MM.1S (cell line): ENCODE measurements at places on chromosomes 7 and 10.

- no peak for DNase-seq
Measured at GRCh38 chr10:121838931-121839330, 88.9 kb downstream of the ATE1 start.

GRCh38 chr10:31129271-31129670 is 97.6 kb upstream of the ZNF438 start:
- no peak for DNase-seq

DNA sequence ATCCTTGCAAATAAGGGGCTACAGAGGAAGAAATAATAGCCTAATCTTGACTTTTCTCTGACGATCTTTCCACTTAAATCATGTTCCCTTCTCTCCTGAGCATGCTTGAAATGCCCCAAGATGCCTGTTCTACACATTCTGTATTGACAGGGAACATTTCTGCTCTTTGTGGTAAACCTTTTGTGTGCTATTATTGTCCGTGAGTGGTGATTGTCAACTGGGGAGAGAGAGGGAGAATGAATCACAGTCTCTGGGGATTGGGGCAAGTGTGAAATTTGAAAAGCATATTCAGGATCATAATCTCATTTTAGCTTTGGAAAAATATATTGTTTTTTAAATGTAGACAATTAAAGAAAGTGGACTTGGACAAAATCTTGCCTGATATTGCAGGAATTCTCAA is 20.6 kb downstream of the UBTD1 start:
- DNase-seq, result no peak

GRCh38 chr7:118657391-118658005 is 433.0 kb downstream of the ANKRD7 start:
- DNase-seq, result peak; percentile 79

DNA sequence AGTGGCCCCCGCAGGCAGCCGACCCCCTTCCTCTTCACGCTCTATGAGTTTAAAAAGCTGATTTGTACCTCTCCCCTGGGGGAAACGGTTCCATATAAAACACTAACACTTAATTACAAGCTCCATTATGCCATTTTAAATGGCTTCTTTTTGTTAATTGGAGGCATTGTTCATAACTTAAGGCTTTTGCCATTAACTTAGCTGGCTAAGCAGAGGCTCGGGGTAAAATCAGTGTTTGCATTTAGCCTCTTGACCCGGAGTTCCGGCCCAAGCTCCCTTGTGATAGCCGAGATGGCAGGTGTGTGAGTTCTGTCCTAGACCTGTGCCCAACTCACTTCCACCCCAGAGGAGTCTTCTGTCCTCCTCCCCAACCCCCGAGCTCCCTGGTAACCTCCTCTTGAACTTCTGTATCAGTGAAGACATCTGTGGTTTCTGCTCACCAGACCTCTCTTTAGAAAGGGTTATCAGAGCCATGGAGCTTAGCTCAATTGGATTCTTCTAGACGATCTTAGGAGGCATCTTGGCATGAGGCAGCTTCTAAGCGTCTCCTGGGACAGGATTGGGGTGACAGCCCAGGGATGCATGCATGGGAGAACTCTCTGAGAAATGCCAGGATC is 34.2 kb upstream of the SH2B2 start:
- no peak for DNase-seq

- no peak for DNase-seq
Measured at GRCh38 chr7:83749495-83749894, 100.6 kb upstream of the SEMA3E start.

DNA sequence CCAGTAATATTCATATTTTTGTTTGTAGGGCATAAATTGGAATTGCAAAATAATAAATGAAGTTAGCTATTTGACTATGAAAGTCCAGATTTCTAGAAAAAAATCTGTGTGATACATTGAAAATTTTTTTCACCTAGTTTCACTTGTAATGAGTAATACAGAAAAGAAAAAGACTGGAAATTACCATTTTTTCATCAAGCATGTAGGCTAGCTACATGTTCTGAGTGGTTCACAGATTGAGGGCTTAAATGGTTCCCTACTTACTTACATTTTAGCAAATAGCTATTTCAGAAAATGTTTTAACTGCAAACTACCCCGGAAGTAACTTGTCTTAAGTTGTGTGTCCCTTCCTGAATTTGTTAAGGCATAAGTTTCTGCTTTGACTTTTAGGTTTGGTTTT is 396.0 kb downstream of the PHF14 start:
- no peak for DNase-seq

- DNase-seq, result no peak
Measured at GRCh38 chr7:29146057-29146706, at the start of gene CPVL. CPVL (minus strand) TSS chr7:29146537; CDS start chr7:29121061, 25,476 bp downstream.

DNA sequence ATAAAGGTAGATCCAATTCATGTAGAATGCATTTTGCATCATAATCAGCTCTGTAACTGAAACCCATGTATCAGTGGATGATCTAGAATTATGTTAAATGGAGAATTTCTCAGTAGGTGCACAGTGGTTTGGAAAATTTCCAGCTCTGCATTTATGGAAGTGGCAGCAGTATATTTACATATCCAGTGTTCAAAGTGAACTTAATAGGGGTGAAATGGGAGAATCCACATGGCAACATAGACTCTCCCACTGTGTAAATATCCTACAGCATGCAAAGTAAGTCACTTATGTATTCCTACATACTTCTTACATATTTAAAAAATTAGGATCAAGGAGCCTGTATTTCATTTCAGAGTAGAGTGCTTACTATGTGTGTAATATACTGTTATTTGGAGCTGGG is 35.3 kb downstream of the CDC14C start:
- DNase-seq, result no peak

GRCh38 chr10:132641966-132642731 is 104.6 kb downstream of the INPP5A start:
- DNase-seq, result no peak

DNA sequence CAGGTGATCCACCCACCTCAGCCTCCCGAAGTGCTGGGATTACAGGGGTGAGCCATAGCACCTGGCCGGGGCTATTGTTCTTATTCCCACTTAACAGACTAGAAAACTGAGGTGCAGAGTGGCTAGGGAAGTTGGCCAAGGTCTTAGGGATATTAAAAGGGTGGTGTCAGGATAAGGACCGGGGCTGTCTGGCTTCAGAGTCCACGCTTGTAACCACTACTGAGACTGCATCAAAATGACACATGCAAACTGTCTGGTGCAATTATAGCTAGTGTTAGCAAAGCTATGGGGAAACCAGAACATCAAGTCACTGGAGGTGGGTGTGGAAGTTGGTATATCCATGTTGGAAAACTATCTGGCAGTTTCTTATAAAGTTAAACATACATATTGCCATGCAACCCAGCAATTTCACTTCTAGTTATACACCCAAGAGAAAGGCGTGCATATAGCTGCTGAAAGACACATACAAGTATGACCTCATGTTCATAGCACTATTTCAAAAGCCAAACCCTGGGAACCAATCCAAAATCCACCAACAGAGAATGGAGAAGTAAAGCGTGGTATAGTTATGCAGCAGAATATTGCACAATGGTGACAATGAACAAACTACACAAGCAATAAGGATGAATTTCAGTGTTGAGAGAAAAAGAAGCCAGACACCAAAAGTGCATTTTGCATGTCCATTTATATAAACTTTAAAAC is 33.9 kb upstream of the EEPD1 start:
- no peak for DNase-seq

- no peak for DNase-seq
Measured at GRCh38 chr10:27838361-27838760, 92.7 kb upstream of the MKX start.

DNA sequence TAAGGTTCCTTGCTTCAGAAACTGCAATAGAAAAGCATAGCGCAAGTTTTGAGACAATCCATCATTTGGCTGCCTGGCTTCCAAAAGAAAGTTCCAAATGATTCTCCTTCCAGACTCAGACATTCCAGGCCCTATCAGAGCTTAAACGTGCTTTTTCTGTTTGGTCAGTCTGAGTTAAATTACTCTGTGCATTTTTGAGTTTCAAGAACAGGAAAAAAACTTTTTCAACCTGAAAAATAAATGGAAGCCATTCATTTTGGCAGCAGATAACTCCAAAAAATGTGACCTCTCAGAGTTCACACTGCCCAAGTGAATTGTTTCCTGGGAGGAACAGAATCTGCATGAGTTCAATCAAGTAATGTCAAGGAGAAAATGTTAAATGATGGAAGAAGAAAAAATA is 354.2 kb downstream of the CXCL12 start:
- no peak for DNase-seq

GRCh38 chr10:91996266-91996665 is 72.7 kb downstream of the BTAF1 start:
- DNase-seq, result no peak

DNA sequence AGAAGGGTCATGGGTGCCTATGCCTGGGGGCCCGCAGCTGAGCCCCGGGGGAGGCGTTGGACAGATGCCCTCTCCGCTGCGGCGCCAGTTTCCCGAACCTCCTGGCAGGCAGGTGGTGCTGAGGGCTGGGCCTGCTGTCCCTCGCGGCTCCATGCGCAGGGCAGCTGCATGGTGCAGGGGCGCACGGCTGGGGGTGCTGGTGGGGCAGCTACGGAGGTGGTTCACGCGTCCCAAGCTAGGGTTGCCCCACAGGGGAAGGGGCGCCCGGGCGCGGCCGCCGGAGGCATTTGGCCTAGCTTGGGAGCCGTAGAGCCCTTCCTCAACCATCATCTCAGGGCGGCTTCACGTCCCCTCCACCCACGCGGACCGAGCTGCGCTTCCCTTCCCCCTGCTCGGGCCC is 146.0 kb downstream of the CCDC201 start:
- no peak for DNase-seq

- no peak for DNase-seq
Measured at GRCh38 chr10:61452655-61453641, at the start of gene TMEM26. TMEM26 (minus strand) TSS chr10:61453381; CDS start chr10:61453081, 300 bp downstream.

DNA sequence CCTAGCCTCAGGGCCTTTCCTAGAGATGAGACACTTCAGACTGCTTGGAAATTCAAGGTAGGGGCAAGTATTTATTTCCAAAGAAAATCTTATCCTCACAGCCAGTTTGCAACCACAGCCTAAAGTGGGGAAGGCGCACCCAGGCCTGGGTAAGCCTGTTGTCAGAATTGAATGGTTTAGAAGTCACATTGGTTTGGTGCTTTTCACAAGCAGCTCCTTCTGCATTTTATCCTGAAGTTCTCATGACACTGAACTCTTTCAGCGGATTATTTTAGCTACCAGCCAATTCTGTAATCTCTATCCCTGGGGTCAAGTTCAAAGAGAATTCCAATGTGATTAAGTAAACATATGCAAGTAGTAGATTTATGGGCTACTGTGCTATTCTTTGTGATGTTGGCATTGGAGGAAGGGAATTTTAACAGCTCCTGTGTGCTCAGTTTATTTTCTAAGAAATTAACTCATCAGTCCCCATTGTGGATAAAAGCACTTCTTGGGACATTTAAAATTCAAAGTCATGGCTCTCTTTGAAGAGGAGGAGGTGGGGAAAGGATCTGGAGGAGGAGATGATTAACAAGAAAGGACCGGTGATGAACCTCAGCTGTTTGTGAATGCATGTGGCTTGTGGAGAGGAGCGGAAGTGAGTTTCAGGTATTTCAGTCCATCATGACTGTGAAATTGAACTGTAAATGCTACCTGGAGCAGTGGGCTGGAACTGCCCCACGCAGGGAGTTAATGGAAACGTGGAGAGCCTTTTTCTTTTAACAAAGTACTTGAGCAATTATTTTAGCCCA is 90.2 kb upstream of the CACUL1 start:
- no peak for DNase-seq

GRCh38 chr10:118057361-118057760 is 10.6 kb upstream of the RAB11FIP2 start:
- no peak for DNase-seq

- DNase-seq, result no peak
Measured at GRCh38 chr10:127080317-127080716, 116.1 kb downstream of the INSYN2A start.

DNA sequence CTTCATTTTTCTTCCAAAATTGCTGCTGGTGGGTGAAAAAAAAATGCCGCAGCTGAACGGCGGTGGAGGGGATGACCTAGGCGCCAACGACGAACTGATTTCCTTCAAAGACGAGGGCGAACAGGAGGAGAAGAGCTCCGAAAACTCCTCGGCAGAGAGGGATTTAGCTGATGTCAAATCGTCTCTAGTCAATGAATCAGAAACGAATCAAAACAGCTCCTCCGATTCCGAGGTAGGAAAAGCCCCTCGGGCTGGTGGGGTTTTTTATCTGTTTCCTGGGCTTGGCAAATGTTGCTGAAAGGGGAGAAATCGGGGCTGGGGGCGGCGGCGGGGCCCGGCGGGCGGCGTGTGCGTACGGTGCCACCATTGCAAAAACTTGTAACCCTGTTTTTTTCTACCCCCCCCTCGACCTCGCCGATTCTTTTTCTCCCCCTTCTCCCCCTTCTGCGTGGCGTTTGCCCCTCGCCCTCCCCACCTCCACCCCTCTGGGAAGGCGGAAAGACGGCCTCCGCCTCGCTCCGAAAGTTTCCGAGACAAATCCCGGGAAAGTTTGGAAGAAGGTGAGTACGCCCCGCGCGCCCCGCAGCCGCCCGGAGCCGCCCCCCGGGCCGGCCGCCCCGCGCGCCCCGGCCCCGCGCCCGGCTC is 789 bp downstream of the TCF7L2 start:
- peak; percentile 18 for DNase-seq

DNA sequence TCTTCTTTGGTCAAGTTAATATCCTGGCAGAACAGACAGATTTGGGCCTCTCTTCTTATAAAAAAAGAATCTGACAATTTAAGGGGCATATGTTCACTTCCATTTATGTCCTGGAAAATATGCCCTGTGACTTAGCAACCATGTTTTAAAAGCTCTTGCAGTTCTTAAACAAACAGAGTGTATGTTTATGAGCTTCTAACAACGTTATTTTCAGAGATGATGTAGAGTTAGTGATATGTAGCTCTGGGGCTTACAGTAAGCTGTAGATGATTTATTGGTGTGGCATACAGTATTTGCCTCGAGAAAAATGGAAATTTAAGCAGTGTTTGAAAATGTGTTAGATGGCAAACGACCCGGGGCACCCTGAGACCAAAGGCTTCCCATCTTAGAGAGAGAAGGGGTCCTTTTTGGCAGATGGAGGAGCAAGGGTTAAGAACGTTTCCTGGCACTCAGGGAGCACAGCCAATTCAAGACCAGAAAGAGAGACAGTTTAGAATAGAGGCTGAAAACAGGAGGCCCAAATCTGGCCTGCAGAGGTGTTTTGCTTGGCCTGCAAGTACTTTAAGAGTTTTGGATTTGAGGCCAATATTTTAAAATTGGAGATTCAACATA is 397.5 kb downstream of the KCNMA1 start:
- DNase-seq, result no peak

- DNase-seq, result no peak
Measured at GRCh38 chr7:105512415-105512814, 9.7 kb downstream of the PUS7 start.

DNA sequence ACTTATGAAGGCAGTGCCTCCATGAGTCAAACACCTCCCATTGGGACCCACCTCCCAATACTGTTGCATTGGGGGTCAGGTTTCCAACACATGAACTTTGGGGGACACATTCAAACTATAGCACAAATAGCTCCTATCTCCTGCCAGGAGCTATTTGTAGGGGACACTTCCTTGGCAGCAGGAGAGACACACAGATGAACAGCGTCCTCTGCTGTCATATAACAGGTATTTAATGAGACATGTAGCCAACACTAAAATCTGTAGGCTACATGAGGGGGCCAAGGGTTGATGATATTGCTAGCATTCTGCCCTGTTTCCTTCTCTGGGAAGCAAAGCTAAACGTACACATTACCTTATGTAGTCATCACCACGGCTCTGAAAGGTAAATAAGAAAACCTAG is 2.6 kb upstream of the GPR26 start:
- DNase-seq, result no peak

- DNase-seq, result no peak
Measured at GRCh38 chr7:107108793-107109371, 59.9 kb upstream of the HBP1 start.
